Stimulated activated CD4-positive, alpha-beta T cell treated with anti-CD3 and anti-CD28 coated beads, Interleukin-12 subunit alpha, Interleukin-12 subunit beta, amount 100 ng/mL, for 24 hours (primary cell): ENCODE measurements at places on chromosomes 2 and 18.
A peak's percentile ranks its signal among the peaks of the same experiment; 100 is the strongest.

- no peak for DNase-seq
These were observed 103.1 kb downstream of the CERS6 start for GRCh38 chr2:168559187-168559586.

GRCh38 chr2:14324308-14324707 lies 308.2 kb upstream of the LRATD1 start:
- DNase-seq: no peak

- no peak for DNase-seq
These were observed 6.0 kb downstream of the RSAD2 start for GRCh38 chr2:6883448-6884122.

- no peak for DNase-seq
These were observed 55.1 kb downstream of the DGKD start for GRCh38 chr2:233409286-233409991.

GRCh38 chr18:41145516-41145915 lies 809.5 kb upstream of the PIK3C3 start:
- DNase-seq: no peak

- no peak for DNase-seq
These were observed 448.6 kb downstream of the BCL11A start for GRCh38 chr2:60104514-60105505.

DNA sequence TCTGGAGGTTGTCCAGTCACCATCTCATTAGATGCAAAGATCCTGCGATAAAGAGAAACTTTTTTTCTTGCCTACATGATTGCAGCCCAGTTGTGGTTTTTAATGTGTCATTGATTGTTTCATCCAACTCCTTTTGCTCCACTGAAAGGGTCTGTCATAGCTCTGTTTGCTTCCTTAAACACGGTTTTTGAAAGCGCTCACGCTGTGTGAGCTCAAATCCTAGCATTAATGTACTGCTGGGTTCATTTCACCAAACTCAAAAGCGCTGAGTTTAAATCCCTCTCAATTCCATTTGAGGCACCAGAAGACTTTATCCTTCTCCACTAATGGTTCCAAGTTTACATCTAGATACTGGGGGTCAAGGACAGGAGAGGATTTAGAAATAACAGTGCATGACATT lies 53.6 kb downstream of the CDK15 start:
- no peak for DNase-seq

- DNase-seq: no peak
These were observed 30.6 kb downstream of the MDH1 start for GRCh38 chr2:63619328-63619727.

DNA sequence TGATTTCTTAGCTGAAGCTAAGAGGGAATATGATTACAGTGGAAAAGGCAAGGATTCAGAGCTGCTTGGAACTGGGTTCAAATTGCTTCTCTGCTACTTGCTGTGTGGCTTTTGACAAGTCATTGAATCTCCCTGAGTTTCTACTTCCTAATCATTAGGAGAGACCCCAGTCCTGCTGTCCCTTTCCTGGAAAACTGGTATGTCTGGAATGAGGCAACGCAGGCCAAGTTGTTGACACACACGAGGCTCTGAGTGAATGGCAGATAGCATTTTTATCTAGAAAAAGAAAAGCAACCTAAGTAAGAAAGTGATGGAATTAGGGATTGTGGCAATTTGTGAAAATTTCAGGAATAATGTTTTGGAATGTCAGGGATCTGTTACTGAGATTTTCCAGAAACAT lies 123.6 kb downstream of the LPIN1 start:
- no peak for DNase-seq

- DNase-seq: no peak
These were observed 22.3 kb downstream of the REEP1 start for GRCh38 chr2:86315084-86315483.

- DNase-seq: no peak
These were observed 171.9 kb downstream of the FMNL2 start for GRCh38 chr2:152506843-152507242.

DNA sequence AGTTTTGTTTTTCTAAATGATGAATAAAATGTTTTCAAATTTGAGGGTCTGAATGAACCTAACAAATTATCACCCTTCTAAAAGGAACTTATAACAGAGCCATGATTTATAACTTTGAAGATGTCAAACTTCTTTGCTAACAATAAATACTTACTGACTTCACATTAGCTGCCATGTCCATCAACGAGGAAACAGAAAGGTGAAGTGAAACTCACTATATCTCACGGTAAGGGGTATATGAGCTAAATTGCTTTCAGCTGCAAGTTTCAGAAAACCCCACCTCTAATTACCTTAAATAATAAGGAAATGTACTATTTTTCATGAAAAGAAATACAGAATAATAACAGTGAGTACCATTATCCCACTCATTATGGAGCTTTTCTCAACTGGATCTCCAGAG lies 350.8 kb upstream of the NT5C1B start:
- DNase-seq: no peak

- no peak for DNase-seq
These were observed 61.7 kb upstream of the EPC2 start for GRCh38 chr2:148582679-148583511.

- DNase-seq: no peak
These were observed 922 bp downstream of the HS1BP3 start for GRCh38 chr2:20649976-20650375.

DNA sequence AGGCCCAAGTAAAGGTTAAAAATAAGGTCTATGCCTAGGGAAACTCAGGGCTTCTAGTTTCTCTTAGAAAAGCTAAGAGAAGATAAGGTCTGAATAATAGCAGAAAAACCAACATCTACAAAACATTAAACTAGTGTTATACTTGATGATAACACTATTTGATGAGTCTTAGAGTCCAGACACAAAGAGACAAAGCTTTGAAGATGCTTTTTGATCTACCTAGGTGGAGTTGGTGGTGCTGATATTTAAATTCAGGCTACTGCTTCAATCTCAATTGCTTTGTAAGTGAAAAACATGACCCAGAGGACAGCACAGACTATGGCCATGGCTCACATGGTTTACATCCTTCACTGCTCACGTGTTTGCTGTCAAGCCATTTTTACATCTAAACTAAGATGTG lies 11.7 kb upstream of the MFF start:
- no peak for DNase-seq

- DNase-seq: no peak
These were observed 178.7 kb downstream of the SRBD1 start for GRCh38 chr2:45432406-45432805.

DNA sequence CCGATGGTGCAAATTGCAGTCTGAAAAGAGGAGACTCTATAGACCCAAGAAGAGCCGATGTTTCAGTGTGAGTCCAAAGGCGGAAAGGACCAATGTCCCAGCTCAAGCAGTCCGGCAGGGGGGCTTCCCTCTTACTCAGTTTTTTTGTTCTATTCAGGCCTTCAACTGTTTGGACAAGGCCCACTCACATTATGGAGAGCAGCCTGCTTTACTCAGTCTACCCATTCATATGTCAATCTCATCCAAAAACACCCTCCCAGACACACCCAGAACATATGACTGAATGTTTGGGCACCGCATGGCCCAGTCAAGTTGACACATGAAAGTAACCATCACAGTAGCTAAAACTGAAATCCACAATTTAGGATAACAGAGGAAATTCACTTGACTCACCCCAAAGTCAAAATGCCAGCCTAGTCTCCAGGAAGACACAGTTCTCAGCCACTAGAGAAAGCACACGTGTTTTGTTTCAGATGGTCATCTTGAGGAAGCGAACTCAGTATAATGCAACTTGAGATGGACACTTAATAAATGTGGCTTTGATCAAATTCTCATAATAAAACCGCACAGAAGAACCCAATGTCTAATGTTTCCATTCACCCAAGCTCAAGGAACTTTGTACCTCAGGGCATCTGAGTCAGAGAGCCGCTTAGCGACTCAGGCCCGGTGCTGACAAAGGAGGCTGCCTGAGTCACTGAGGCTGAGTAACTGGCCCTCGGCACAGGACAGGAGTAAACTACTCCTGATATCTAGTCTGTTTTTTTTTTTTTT lies 2.4 kb downstream of the FHL2 start:
- peak; percentile 28 for DNase-seq

DNA sequence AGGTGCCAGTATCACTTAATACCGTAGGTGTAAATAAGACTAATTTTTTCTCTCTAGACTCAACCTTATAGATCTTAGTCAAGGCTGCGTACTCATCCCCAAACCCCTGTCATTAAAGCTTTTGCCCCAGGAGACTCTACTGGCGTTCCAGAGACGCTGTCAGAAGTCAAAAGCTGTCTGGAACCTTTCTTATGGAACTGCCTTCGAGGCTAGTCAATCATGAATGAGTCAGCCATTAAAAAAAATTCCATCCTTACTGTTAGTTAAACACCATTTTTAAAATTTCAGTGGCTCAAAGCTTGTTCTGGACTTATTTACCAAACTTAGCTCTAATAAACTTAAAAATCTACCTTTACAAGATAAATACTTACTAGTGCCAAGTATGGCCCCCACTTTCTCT lies 52.1 kb downstream of the SPRED2 start:
- DNase-seq: no peak

- DNase-seq: no peak
These were observed 640.8 kb downstream of the DPP10 start for GRCh38 chr2:115083225-115083624.

DNA sequence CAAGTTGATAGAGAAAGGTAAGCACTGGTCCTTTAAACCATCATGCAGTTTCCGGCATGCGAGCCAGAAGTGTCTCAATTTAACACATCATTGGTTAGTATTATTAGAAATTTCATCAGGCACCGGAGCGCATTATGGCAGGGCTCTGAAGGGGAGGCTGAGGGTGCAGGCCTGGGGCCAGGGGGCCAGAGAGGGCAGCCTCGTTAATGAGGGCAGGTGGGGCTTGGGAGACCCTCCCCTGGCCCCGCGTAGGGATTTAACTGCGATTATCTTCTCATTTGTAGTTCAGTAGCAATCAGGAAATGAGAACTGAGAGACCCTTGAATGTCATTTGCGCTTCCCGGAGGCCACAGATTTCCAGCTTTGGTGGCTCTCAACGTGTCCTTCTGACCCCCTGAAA lies 246.4 kb downstream of the KLHL29 start:
- DNase-seq: no peak

DNA sequence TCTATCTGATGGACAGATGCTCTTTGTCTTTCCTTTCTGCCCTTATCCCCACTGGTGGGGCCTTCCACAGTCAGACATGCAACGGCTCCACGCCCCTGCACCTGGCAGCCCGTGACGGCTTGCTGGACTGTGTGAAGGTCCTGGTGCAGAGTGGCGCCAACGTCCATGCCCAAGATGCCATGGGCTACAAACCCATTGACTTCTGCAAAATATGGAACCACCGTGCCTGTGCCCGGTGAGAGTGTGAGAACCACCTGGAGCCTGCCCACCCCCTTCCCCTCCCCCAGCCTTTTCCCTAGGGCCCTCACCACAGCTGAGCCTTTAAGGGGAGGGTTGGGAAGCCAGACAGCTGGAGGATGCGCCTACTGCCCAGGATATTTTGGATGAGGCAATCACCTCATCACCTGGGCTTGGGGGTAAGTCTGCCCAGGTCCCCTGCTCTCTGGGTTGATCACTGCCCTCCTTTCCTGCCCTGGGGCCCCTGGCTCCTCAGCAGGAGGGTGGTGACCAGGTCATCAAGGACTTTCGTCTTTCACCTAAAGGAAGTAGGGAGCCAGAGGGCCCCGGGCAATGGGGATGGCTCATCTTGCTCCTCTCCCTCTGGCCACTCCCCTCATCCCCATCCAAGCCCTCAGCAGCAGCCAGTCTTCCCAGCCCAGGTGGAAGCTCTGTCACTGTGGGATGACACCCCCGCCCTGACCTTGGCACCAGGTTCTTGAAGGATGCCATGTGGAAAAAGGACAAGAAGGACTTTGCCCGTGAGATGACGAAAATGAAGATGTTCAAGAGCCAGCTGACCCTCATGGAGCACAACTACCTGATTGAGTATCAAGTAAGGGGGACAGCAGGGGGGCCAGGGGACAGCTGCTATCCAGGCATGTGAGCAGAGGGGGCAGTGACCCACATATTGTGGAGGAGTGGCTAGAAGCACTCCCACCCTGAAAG lies 3.7 kb downstream of the ANKRD53 start:
- no peak for DNase-seq

- no peak for DNase-seq
These were observed 353.1 kb downstream of the IRS1 start for GRCh38 chr2:226446406-226447001.

DNA sequence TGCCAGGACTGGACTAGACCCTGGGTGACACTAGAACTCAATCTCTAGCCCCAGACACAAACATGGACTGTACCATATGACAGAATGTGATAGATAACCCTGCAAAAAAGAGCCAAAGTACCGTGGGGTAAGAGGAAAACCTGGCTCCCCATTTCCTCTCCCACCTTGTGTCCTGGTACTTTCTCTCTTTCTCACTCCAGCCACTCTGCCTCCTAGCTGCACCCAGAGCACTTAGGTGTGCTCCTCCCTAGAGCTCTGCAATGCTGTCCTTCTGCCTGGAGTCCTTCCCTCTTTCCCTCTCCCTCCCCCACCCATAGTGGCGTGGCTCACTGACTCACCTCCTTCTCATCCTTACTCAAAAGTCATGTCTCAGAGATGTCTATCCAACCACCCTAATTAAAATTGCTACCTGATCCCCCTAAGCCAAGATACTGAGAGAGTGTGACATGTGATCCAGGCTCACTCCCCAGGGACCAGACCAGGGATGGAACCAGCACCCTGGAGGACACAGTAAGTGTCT lies 171.3 kb downstream of the LOXHD1 start:
- no peak for DNase-seq

DNA sequence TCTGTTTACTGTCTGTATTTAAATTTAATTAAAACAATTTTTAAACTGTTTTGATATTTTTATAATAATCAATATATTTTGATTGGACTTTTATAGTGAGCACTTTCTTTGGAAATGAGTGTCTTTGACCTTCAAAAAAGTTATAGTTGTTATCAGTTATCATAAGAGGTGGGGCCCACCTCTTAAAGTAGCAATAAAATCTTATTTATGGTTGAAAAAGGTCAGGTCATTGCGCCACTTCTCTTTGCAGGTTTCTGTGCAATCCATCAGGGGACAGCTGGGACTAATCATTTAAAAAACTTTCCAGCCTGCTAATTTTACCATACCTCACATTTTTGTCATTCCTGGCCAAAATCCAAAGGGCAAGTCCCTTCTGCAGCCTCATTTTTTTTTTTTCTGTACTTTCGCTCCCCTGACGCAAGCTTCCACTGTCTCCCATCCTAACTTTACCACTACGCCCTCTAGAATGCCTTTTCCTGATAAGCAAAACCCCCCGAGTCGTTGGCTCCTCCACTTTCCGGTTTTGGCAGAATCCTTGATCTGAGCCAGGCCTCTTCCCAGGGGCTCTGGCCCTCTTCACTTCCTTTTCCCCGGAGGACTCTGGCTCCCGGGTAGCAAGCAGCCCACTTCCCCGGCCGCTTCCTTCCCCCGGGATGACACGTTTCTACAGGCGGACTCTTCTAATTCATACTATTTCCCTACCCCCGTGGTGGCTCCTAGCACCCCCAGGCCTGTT lies 1.1 kb upstream of the SEH1L start:
- no peak for DNase-seq

- DNase-seq: no peak
These were observed 51.0 kb downstream of the TTC27 start for GRCh38 chr2:32678825-32679224.

DNA sequence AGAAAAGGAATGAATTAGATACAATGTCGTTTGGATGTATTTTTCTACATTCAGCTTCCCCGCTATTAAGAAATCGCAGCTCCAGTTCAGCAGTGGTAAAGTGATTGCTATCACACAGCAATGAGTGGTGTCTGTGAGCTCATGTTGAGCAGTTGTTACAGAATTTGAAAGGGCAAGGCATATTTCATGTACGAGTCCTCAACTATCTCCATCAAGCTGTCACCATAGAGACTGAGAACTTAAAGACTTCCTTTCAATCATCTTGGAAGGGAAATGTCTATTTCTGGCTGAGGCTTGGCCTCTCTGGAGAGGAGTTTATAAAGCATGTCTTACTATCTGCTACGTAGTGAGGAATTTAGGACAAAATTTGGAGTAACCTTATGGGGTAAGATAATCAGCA lies 24.4 kb upstream of the FAM117B start:
- no peak for DNase-seq
